ENCODE measurements at places on chromosomes 3 and 15. TPM values are rescaled to one million over a fixed set of nuclear protein-coding genes. Genes with fewer than 3 reads are reported as not detected.

The AADACL2 gene
- not detected for polyA plus RNA-seq

The VILL gene
- polyA plus RNA-seq: 8.8 TPM

The PLA2G4E gene
- not detected for polyA plus RNA-seq

The GPR62 gene
- not detected for polyA plus RNA-seq

The C3orf80 gene
- 0.11 TPM for polyA plus RNA-seq

The CLRN1 gene
- not detected for polyA plus RNA-seq

The TGM5 gene
- not detected for polyA plus RNA-seq

The ARRDC4 gene
- polyA plus RNA-seq: 67.4 TPM

DNA sequence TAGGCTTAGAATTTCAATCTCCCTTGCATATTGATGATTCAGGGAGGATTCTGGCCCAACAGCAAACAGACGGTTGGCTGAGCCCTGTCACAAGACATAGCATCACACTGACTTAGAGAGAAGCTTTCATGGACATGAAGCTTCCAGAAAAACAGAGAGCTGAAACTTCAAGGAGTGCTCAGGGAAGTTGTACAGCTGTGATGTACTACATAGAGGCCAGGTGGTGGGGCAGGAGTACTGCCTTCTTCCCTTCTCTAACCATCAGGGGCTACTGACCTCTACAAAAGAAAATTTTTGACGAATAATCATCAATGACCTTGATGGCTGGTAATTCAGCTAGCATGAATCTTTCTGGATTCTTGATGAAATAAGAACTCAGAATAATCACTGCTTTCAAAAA is 378.5 kb downstream of the ERC2 start:
- no peak for DNase-seq

GRCh38 chr3:113485161-113485609 is 29.8 kb downstream of the SPICE1 start:
- no peak for DNase-seq

- DNase-seq: no peak
Observed at GRCh38 chr3:14852717-14853116, 34.0 kb downstream of the FGD5 start.

GRCh38 chr15:68328443-68328842 is 50.9 kb downstream of the FEM1B start:
- DNase-seq: no peak

DNA sequence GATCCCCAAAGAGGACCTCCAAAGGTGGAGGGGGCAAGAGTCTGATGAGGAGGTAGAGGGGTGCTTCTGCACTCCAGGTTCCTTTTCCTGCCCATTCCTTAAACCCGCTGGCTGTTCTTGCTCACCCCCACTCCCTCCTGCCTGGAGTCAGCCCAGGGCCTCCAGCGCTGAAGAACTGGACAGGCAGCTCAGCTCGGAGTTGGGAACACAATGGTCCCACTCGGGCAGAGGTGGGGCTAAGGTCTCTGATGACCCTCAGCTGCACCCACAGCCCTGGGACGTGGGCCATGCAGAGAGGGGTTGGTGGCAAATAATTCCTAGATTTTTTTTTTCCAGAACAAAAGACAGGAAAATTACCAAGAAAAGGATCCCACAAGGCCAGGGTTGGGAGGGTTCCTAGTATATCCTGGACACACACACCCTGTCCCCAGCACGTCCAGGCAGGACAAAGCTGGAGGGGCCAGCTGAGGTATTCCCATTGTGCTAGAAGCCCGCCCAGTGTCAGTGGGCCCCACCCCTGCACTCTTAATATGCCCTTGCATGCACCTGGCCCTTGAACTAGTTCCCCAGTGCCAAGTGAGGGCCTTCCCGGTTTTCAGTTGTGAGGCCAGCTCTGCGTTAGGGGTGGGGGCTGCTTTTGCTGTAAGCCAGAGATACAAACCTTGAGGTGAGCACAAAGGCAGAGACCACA is 22.1 kb upstream of the IP6K2 start:
- DNase-seq: no peak

DNA sequence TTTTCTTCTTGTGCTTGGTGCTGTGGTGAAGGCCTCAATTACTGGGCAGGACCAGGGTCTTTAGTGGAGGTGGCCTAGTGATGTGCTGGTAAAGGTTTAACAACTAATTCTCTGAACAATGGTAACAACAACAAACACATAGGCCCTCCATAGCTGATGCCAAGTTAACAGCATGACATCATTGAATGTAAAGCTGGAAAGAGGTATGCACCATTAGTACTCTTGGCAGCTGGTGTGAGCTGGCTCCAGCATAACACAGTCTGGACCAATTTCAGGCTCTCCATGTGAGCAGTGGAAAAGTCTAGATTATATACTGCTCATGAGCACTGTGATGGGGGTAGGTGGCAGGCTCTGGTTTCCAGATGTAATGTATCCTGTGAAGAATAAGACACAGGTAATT is 61.8 kb downstream of the SLC7A14 start:
- no peak for DNase-seq

DNA sequence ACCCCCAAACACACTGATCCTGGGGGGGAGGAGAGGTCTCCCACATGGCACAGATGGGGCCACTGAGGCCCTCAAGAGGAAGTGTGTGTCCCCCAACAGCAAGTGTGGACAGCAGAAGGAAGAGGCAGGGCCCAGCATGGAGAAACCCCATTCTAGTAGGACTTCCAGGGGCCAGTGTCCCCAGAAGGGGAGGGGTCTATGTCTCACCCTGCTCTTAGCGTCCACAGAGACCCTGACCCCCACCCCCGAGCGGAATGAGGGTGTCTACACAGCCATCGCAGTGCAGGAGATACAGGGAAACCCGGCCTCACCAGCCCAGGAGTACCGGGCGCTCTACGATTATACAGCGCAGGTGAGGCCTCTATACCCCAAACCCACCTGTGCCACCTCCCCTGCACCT is 35.3 kb downstream of the TSPAN3 start:
- no peak for DNase-seq

- no peak for DNase-seq
Observed at GRCh38 chr3:46551615-46552014, 14.5 kb downstream of the LRRC2 start.

DNA sequence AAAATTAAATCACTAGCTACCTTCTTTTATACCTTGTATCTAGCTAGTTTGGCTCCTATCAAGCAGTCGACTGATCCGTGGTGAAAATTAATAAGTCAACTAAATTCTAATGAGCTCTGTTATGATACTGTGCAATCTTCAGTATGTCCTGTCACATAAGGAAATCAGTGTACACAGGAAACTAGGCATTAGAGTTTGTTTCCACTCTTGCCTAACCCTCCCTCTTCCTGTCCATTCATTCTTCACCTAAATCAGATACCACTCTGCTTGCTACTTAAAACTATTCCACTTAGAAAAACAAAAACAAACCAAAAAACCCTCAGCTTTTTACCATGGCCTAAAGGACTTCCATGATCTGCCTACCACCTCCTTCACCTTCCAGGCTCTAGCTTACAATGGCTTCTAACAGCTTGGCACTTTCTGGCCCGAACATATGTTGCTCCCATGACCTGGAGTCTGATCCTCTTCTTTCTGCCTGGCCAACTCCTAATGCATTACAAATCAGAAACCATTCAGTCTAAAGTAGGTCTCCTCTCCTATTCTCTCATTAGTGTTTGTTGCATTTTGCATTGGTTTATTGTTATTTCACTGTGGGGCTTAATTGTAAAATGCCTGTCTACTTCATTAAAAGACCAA is 7.9 kb downstream of the RFC4 start:
- no peak for DNase-seq

DNA sequence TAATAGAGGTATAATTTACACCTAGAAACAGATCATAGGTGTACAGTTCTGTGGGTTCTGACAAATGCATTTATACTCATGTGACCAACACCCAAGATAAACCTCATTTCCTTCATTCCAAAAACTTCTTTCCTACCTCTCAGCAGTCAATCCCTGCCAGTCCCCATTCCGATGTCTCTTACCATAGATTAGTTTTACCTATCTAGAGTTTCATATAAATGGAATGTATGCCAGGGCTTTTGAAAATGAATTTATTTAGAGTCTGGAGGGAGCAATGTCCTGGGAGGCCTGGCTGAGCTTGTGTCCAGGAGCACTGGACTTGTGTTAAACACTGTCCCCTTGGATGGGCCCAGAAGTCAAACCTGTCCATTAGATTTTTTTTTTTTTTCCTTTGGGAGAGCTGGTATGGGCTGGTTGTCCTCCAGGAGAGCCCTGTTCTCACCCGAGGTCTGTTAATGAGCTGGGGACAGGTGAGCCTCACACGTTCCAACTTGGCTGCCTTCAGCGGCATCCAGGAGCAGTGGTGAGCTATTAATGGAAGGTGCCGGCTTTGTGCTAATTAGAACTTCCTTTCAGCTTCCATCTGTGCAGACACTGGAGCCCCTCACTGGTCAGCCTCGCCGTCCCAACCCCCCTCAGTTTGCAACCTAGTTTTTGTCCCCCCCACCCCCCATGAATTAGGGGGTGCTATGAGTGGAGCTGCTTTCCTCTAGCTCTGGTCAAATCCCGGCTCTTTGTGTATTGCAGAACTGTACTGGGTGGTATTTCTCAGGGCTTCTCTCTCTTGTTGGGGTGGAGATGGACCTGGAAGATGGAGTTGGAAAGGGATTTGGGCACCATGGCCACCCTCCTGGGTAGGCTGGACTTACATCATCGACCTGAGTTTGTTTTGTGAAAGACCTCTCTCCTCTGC is 40.7 kb upstream of the POLG start:
- DNase-seq: no peak

- no peak for DNase-seq
Observed at GRCh38 chr3:61381745-61382392, 130.6 kb upstream of the FHIT start.

GRCh38 chr3:178823150-178823549 is 248.5 kb downstream of the ZMAT3 start:
- DNase-seq: no peak

DNA sequence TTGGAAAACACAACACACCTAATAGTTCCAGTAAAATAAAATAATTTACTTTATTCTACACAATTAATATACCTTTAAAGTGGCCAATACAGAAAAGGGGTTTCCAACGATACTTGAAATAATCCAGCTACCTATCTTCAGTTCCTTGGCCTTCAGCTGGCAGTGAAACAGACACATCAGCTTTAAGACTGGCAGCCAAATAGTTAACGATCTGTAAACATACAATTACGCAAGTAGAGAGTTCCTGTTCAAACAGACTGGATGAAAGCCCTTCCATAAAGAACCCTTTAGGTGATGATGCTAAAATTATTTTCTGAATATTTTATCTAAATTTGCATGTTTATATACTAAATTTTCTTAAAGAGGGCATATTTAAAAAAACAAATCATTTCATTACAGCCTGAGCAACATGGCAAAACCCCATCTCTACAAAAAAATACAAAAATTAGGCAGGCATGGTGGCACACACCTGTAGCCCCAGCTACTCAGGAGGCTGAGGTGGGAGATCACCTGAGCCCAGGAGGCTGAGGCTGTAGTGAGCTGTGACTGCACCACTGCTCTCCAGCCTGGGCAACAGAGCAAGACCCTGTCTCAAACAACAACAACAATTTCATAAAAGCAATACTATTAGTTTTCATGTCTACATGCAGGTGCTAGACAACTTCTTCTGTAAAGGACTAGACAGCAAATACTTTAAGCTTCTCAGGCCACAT is 12.9 kb downstream of the DYNC1LI1 start:
- DNase-seq: no peak

- DNase-seq: no peak
Observed at GRCh38 chr3:72210261-72210660, 425.3 kb upstream of the PROK2 start.

GRCh38 chr3:156460206-156460611 is 94.7 kb downstream of the SSR3 start:
- no peak for DNase-seq
